NCI-H2029 treated with DMSO at 0.1 percent for 48 hours (cell line): ENCODE measurements at places on chromosomes 3 and 15.

- no peak for DNase-seq
Observed at GRCh38 chr3:182323898-182324297, 469.4 kb upstream of the ATP11B start.

- no peak for DNase-seq
Observed at GRCh38 chr3:191282251-191283185, 46.7 kb upstream of the CCDC50 start.

DNA sequence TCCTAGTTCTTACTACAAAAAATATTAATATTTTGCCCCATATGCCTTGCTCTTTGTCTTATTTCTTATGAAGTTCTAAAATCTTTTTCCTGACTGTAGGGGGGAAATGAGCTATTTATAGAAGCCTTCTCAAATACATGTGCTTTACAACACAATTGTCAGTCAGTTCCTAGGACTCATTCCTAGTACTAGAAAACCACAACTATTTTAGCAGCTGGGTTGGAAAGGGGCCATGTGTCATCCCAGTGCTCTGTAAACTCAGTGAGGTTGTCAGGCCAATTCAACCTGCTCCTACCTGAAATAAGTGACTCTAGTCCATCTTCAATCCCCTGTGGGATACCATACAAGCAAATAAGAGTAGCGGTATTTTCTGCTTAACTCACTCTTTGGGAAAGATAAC is 153.8 kb downstream of the ULK4 start:
- peak; percentile 95 for DNase-seq

DNA sequence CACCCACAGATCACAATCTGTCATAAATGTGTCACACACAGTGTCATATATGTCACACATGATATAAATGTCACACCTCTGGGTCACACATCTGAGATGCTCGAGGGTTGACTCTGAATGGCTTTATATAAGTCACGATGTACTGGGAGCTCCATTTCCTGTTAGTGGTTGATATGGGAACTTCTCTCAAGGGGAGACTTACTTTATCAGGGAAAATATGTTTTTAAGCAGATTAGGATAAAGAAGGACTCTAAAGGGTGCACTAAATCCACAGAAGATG is 83.9 kb upstream of the MEF2A start:
- DNase-seq: no peak

- DNase-seq: no peak
Observed at GRCh38 chr15:29563112-29563511, 259.2 kb downstream of the TJP1 start.
